ENCODE measurements at places on chromosomes 7 and 10.

DNA sequence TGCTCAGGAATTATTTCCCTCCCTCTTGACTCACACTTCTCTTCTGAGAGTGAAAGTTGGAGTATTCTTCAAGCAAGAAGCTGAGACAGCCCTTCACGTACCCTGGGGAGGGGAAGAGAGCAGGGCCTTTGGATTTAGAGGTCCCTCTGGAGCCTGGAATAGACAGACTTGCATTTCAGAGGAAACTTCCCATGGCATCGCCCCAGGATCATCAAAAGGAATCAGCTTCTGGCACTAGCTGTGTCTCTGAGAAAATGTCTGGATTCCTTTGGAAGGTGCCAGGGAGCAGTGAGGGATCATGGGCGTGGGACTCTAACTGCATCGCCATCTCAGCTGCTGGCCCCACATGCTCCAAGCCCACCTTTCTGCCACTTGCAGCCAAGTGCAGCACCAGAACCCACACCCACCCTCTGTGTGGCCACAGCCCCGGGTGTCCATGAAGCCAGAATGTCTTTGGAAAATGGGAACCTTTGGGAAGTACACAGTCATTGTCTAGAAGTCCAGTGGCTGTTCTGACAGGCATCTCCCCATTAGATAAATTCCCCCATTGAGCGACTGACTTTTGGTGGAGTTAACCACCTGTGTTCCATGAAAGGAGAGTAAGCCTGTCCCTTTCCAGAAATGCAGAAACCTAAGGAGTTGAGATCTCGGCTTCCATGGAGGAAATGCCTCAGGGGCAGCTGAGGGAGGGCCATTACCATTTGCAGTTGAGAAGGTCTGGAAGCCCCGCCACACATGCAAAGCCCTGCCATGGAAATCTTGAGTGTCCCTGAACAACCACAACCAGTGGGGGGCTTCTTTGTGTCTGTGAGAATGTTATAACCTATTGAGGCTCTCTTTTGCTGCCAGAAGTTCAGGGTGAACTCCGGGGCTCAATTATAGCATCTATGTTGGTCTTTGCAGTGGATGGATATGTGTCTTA, 57.8 kb upstream of the GDF10 start:
- DNase-seq, result no peak

- DNase-seq, result peak; percentile 65
Measured at GRCh38 chr10:67763499-67764011, 67.6 kb upstream of the CTNNA3 start.

GRCh38 chr10:86971232-86971991, 3.1 kb downstream of the ADIRF start:
- DNase-seq, result peak; percentile 90

DNA sequence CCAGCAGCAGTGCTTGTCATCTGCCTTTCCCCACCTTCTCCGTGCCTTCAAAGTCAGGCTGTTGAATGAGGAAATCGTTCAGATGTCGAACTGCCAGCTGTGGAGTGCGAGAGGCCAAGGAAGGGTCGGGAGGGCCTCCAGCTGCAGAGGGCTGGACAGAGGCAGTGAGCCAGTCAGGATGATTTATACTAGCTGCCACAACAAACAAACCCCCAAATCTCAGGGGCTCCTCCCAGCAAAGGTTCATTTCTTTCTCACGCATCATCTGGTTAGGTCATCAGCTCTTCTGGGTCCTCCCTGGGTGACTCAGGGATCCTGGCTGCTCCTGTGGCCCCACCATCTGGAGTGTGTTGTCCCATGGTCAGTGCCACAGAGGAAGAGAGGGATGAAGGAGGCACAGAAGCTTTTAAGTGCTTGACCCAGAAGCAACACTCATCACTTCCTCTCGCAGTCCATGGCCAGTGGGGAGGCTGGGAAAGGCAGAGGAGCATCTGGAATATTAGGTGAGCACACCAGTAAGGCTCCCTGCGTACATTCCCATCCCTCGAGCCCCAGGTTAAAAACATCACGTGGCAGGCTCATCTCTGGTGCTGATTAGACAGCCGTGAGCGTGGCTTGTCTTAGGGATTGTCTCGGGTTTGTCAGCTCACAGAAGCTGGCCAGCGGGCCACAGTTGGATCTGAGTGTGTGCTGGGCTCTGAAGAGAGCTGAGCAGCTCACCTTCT, 140.7 kb downstream of the RGS10 start:
- DNase-seq, result no peak

- no peak for DNase-seq
Measured at GRCh38 chr10:218798-219197, 83.5 kb downstream of the ZMYND11 start.

- no peak for DNase-seq
Measured at GRCh38 chr10:75685187-75685586, 253.8 kb downstream of the LRMDA start.

DNA sequence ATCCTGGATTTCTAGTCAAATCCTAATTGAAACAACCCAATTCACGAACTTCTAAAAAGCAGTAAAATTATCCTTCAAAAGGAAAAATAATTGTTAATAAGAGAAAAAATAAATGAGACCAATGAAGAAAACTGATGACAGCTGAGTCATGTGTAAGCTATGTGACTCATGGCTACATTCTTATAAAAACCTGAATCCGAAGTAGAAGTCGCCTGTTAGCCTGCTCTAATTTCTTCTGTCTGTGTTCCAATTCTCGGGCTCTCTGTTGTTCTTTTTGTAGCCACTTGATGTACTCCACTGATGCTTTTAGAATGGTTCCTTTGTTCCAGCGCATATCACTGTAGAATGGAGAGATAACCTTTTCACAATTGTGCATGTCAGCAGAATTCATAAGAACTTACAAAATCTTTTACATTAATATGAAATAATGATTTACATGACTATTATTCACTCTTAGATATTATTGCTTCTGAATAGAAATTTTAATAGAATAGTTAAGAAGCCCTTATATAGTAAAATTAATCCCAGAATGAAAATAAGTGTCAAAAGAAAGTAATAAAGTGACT, 88.8 kb downstream of the TFEC start:
- no peak for DNase-seq

DNA sequence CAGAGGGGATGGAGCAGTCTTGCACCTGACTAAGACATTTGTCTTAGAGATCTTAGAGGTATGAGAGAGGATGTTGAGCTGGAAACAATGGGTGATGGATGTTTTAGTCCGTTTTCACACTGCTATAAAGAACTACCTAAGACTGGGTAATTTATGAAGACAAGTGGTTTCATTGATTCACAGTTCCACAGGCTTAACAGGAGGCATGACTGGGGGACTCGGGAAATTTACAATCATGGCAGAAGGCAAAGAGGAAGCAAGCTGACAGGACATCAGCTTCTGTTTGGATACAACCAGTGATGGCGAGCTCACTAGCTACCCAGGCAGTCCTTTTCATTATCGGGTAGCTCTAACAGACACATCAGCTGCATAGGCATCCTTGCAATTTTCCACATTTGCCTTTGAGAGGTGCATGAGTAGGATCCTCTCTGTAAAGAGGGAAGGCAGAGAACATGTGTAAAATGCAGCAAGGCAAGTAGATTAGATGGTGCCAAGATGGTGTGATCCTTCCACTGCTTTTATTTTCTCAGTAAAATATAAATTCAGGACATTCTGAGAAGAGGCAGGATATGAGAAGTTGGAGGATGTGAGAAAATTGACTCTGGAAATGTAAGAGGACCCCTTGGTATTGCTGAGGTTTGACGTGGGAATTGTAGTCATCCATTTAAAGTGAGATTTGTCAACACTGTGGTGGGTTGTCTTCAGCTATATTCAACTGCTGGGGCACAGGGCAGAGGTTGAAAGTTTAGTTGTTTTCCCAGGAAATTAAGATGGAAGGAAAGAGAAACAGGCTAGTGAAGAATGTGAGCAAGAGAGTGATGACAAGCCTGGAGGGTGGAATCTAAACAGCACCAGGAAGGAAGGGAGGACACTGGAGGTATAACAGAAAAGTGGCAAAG, 1140.0 kb upstream of the AUTS2 start:
- no peak for DNase-seq

- DNase-seq, result no peak
Measured at GRCh38 chr10:69438536-69439349, 12.5 kb upstream of the TSPAN15 start.
